A375 (cell line): ENCODE measurements at places on chromosomes 16 and 17. TPM values are rescaled to one million over a fixed set of nuclear protein-coding genes. Genes with fewer than 3 reads are reported as not detected.

Gene CA10
- not detected in 2 replicates for total RNA-seq

Gene TMEM219
- total RNA-seq: 62.7 and 66.0 TPM in 2 replicates

Gene CEMP1
- total RNA-seq: 0.45 TPM in 1 of 2 replicates, not detected in the other

Gene DNAI2
- not detected in 2 replicates for total RNA-seq

Gene RHBDF1
- total RNA-seq: 66.0 and 88.3 TPM in 2 replicates

Gene HSD3B7
- total RNA-seq: 2.2 and 2.4 TPM in 2 replicates

Gene RGS11
- total RNA-seq: 0.04 and 0.08 TPM in 2 replicates

Gene CCDC92B
- total RNA-seq: not detected in 2 replicates

Gene MYO15A
- 0.27 and 0.41 TPM in 2 replicates for total RNA-seq
